ENCODE measurements at places on chromosomes 2 and 18. TPM values are rescaled to one million over a fixed set of nuclear protein-coding genes. Genes with fewer than 3 reads are reported as not detected.
A peak's percentile ranks its signal among the peaks of the same experiment; 100 is the strongest.

Gene TEKT4
- total RNA-seq: not detected

Gene MBD5
- 33.5 TPM for total RNA-seq

DNA sequence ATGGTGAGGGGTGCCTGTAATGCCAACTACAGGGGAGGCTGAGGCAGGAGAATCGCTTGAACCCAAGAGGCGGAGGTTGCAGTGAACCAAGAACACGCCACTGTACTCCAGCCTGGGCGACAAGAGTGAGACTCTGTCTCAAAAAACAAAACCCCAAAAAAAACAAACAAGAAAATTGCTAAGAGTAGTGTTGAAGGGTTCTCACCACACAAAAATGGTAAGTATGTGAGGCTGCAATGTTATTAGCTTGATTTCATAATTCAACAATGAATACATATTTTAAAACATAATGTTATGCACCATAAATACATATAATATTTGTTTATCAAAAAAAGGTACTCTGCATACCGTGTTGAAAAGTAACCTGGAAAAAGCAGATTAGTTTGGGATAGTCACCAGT lies 45.8 kb downstream of the PSMG2 start:
- no peak for ATAC-seq

Gene WNT6
- not detected for total RNA-seq

- ATAC-seq: no peak
These were observed 328.4 kb downstream of the DYSF start for GRCh38 chr2:71781695-71782228.

- ATAC-seq: peak; percentile 62
These were observed 86.4 kb downstream of the NCOA1 start for GRCh38 chr2:24577481-24577880.

- ATAC-seq: peak; percentile 51
These were observed 5.8 kb upstream of the ABCB11 start for GRCh38 chr2:169036736-169037440.

- ATAC-seq: peak; percentile 84
These were observed 32.5 kb upstream of the PUM2 start for GRCh38 chr2:20382965-20383810.

DNA sequence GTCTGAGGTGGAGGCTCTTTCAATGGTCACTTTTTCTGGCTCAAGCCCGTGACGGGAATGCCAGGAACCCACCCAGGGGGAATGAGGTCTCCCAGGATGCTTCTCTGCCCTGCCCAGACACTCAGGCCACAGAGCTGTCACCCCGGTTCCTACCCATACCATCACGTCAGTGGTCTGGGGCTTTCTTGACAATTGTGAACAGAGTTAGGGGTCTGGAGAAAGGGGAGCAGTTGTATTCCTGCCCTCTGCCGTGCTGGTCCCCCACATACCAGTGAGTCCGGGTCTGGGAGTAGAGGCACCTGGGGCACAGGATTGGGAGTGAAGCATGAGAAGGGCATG lies 97.2 kb downstream of the B3GNT2 start:
- no peak for ATAC-seq

- ATAC-seq: peak; percentile 43
These were observed 500 bp downstream of the LIMS1 start for GRCh38 chr2:108534584-108535356.
